ENCODE measurements at places on chromosomes 5 and 9.

DNA sequence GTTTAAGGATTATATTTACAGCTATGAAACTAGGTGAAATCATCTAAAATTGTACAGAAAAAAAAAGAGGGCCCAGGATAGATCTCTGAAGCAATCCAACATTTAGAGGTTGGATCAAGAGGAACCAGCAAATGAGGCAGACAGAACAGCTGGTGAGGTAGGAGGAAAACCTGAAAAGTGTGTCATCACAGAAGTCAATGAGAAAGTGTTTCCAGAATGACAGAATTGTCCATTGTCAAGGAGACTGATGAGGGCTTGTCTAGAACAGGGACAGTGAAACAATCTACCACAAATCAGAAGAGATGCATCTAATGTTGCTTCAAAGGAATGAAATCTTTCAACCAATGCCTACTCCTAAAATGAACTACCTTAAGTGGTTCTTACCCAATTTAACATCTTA is 6.6 kb downstream of the C5orf63 start:
- DNase-seq: no peak

GRCh38 chr9:9412241-9412640 is 1200.6 kb downstream of the PTPRD start:
- peak; percentile 41 for DNase-seq

GRCh38 chr5:158832096-158832685 is 267.5 kb downstream of the EBF1 start:
- no peak for DNase-seq

DNA sequence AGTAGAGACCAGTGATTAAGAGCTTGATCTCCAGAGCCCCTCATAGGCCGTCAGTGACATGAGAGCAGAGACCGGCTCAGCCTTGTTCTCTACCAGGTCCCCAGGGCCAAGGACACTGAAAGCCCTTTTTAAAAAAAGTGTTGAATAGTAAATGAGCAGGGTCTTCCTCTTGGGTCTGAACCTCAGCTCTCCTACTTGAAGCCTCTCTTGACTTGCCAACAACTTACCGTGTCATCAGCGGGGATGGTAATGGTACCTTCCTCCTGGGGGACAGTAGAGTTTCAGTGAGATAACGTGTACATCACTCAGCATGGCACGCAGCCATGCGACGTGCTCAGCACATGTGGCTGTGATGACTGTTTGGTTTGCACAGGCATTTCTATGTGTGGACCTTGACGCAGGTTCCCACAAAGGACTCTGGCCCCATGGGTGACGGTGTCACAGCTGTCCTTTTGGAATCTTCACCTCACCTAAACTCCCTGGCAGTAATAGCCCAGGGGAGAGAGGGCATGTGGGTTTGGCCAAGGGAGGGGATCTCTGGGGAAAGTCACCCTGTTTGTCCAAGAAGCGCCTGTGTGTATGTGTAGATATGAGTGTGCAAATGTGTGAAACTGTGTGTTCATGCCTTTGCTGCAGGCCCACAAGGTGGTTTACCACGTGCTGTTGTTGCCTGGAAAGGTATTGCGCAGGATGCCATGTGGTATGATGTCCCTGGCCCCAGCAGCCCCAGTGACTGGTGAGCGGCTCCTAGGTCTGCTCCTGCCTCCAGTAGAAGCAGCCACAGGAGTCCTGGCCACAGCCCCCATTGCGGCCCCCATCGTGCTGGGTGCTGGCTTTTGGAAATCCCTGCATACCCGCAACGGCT is 18.7 kb downstream of the ERGIC1 start:
- DNase-seq: no peak

DNA sequence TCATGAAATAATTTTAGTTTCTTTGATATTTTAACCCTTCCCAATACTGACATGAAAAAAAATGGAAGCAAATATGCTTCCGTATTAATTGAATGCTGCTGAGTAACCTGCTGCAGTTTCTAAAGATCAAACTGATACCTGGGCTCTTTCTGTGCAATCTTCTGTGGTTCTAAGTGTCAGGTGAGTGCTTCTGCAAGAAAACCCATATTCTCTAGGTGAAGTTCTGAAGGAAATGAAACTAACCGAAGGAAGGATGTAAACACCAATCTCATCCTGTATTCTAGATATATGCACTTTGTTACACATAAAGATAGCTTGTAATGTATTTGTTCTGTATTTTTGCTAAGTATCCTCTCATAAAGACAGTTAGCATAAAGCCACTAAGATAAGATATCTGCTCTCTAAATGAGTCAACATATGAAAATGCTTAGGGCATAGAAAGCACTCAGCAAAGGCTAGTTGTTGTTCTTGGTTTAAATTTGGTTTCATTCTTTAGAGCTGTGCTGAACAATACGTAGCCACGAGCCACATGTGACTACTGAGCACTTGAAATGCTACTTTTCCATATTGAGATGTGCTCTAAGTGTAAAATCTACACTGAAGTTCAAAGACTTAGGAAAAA is 52.0 kb downstream of the ITGA2 start:
- DNase-seq: no peak

DNA sequence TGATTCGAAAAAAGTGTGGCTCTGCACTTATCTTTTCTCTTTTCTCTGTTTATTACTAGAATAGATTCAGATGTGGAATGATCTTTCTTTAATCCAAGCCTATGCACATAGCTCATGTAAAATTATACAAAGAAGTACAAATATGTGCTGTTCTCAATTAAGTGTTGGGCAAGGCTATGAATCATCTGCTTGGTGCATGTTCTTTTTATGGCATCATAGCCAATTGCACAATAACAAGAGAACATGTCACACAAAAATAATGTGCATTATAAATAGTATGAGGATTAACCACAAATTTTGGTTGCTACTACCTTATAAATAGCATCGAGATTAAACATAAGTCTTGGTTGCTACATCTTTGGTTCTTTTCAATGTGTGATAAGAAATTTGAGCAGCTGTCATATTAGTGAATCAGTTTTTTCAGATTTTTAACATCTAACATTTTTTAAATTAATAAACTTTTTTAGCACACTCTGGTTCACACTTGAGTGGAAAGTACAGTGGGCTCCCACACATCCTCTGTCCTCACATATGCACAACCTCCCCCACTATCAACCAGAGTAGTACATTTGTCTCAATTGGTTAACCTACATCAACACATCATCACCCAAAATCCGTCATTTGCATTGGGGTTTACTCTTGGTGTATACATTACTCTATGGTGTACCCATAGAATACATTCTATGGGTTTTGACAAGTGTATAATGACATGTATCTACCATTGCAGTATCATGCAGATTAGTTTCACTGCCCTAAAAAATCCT is 6.8 kb upstream of the RECK start:
- no peak for DNase-seq

- no peak for DNase-seq
Measured at GRCh38 chr9:99057665-99058625, 47.0 kb upstream of the TGFBR1 start.

GRCh38 chr5:103587185-103587748 is 24.7 kb upstream of the NUDT12 start:
- peak; percentile 79 for DNase-seq

DNA sequence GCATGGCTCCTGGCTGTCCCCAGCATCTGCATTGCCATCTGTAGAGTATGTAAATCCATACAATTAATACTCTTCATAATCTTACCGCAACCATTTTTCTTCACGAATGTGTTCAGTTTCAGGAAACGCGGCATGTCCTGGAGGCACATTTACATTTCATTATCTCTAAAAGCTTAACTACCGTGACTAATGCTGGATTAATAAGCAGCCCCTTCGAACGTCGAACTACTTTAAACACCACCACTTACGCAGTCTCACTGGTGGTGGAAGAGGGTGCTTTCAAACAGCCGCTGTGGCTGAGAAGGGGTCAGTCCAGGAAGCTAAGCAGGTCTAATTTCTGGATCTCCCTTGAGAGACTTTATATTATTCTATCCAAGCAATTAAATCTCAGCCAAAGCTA is 85.6 kb downstream of the C5orf15 start:
- no peak for DNase-seq

- no peak for DNase-seq
Measured at GRCh38 chr5:168109441-168109840, 182.0 kb upstream of the WWC1 start.

DNA sequence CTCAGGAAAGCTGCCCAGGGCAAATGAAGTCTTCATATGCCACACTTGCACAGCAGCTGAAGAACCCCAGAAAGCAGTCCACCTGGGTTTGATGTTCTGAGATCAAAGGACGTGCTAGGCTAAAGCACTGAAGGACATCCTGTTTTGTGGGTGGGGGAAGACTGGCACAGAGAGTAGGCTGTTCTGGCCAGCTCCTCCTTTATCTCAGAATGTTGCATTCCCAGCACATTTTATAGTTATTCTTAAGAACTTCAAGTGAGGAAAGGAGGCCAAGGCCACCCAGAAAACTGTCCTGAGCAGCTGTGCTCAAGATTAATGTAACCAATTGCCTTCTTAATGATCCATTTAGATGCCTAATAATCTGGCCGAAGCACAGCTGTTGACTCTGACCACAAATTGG is 10.9 kb downstream of the SHOC1 start:
- DNase-seq: no peak

- DNase-seq: no peak
Measured at GRCh38 chr5:181242031-181242451, 1.7 kb downstream of the RACK1 start.

GRCh38 chr5:78841767-78842166 is 143.3 kb downstream of the ARSB start:
- DNase-seq: no peak

DNA sequence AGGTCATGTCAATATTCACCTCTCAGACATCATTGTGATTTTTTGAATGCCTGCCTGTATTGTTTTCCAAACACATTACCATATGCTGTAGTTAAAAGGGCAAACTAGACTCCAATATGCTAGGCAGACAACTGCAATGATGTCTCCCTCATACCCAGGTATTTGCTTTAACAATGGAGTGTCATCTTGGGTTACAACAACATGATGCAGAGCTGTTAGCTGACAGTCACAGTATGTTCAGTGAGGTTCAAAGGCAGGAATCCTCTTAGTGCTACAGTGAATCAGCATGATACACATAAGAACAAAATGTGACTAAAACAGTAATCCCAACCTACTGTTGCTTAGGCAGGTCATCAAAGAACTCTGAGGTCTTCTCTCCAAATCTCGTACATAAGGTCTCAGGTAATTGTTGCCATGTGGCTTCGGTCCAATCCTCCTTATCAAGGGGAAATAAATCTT is 24.0 kb downstream of the OR1J1 start:
- DNase-seq: no peak

DNA sequence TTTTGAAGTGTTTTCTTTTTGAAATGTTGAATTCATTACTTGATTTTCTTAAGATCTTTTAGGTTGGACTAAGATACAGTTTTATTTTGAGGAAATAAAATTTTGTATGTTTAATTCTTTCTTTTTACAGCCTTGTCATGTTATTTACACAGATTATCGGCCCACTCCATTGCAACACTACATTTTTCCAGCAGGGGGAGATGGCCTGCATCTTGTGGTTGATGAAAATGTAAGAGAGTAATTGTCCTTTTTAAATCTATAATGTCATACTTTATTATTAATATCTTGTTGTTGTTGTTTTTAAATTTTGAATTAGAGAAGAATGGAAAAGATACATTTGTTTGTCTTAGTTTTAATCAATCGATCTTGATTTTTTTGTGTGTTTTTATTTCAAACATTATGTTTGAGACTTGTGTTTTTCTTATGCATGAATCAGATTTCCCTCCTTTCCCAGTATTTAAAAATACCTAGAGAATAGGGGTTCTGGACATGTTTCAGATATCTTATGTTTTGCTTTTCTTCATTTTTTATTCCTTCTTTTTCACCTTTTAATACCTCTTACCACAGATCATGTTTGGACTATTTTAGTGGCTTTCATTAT is 36.7 kb downstream of the MTREX start:
- DNase-seq: peak; percentile 20

GRCh38 chr9:131666774-131667173 is 73.1 kb downstream of the RAPGEF1 start:
- no peak for DNase-seq

- DNase-seq: no peak
Measured at GRCh38 chr5:59786334-59786805, 107.2 kb downstream of the PDE4D start.

- no peak for DNase-seq
Measured at GRCh38 chr5:74636552-74636951, 4.0 kb downstream of the ENC1 start.

DNA sequence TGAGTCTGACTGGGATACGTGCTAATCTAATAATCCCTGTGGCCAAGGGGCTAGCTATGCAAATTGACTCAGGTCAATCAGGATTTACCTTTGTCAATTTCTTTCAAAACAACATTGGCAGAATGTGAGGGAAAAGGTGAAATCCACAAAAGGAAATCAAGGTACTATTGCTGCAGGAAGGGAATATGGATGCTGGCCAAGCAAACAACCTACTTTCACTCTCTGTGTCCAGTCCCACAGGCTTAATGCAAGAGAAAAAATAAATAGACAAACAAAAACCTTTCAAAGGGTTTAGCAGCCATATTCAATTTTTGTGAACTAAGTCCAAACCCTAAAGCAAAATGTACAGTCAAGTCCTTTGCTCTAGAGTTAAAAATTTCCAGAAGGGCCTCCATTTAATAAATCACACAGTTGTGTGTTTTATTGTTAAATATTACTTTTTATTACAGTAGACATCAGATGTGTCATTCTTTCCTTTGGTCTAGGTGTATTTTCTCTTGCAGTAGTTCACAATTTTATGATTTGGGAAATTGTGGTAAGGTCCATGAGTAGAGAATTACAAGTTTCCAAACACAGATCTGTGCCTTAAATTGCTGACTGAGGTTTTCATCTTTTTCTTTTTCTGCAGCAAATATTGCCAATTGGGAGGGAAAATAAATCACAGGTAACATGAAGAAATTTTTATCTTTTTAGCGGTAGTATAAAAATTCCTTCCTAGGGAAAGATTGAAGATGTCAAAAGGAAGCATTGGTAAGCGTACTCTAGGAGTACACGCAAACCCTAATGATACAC is 309.1 kb downstream of the DMAC1 start:
- DNase-seq: no peak

- no peak for DNase-seq
Measured at GRCh38 chr5:159409801-159410200, 79.5 kb upstream of the IL12B start.

DNA sequence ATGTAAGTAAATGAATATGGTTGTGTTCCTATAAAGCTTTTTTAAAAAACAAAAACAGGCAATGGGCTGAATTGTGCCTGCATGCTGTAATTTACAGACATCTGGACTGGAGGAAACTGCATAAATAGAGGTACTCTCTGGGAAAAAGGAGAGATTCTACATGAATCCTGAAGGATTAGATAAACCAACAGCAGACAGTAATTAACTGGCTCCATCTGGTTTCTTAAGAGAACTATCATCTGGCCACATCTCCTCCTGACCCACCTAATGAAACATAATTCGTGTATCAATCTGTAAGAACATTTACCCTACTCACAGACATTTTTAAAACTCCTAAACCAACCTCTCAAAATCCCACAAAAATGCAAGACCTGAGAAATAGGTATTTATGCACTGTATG is 528.1 kb upstream of the ST8SIA4 start:
- DNase-seq: no peak

DNA sequence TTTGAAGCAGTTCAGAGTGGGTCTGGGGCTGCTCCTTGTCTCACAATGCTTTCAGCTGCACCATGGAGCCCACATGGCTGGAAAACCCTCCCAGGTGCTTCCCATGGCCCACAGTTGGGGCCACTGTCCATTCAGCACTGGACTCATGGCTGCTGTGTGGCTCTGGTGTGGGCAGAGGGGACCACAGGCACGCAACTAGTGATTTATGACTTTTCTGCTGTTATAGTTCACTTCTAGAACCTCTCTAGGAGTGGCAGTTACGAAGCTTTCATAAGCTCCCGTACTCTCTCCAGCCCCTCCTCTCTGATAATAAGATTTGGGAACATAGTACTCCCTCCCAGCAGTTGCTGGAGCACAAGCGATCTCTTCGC is 29.0 kb downstream of the GLRA1 start:
- no peak for DNase-seq

- no peak for DNase-seq
Measured at GRCh38 chr5:517535-518100, 6.6 kb downstream of the SLC9A3 start.
